Substantia nigra (tissue), 51 donors: ENCODE measurements at places on chromosomes 16 and 17.

DNA sequence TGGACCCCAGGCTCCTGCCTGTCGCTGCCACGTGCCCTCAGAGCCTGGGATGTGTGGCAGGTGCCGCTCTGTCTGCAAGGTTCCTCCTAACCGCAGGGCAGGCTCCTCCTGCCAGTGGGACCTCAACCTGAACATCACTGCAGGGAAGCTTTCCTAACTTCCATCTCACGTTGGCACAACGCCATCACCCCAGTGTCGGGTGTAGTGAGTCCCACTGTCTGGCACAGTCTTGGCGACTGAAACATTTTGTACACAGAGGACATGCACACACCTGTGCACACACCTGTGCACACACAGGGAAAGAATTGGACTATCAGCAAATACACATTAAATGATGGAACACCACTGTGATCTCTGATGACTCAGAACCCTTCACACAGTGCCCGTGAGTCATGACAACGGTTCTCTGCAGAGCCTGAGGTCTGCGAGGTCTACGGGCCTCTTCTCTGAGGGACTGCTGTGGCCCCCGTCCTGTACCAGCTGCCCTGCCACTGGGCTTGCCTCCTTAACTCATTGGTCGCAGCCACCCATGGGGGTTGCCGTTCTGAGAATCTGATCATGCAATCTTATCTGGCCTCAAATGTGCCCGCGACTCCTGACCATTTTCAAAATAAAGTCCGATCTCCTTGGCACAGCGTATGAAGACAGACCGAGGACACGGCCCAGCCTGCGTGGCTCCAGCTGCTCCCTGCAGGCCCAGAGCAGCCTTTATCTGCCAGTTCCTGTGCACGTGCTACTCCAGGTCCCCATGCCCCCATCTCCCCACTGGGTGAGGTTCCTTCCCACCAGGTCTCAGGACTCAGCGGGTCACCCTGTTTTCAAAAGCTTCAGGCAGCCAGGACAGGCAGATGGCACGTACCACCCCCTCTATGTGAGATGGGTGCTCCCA lies 7.6 kb downstream of the CCDC57 start:
- DNase-seq = no peak

DNA sequence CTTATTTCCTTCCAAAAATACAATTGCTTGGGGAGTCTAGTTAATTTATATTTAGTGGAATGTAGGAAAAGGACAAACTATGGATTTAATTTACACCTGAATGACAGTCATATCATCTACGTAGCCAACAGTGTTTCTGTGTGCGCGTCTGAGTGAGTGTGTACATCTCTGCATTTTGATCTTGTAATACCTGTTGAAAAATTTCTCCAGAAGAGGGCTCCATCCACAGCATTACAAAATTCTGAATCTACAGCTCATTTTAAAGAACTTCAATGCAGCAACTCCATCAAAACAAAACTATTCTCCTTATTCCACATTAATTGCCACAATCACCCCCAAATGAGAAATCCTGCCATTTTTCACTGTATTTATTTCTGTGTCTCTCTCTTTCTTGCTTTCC lies 3.9 kb downstream of the CDH13 start:
- no peak for DNase-seq

- no peak for DNase-seq
These were observed 66.7 kb downstream of the CCDC182 start for GRCh38 chr17:57678393-57678792.

GRCh38 chr16:31080035-31080629 lies 5.9 kb downstream of the ZNF646 start:
- DNase-seq = no peak

- DNase-seq = no peak
These were observed 40.8 kb downstream of the AKAP1 start for GRCh38 chr17:57125866-57126265.

DNA sequence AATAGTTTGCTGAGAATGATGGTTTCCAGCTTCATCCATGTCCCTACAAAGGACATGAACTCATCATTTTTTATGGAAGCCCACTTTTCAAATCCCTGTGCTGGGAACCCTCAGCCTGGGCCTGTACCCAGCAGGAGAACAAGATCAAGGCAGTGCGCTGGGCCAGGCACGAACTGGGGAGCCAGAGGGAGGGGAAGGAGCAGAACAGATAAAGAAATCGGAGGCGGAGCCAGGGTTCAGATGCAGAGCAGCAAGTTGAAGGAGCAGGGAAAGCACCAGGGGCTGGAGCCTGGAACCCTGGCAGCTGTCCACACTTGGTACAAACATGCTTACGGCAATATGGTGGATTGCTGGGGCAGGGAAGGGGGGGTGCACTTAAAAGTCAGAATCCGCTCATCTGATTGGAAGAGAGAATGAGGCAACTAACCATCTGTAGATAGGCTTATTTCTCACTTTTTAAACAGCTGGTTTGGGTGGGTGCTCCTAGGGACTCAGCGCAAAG lies 107.5 kb downstream of the NOG start:
- DNase-seq = no peak

- no peak for DNase-seq
These were observed 16.0 kb upstream of the SPPL2C start for GRCh38 chr17:45828582-45829133.
